Activated naive CD4-positive, alpha-beta T cell treated with anti-CD3 and anti-CD28 coated beads, Interleukin-2, amount 50 U/mL, for 72 hours (primary cell): ENCODE measurements at places on chromosomes 7 and 10. TPM values are rescaled to one million over a fixed set of nuclear protein-coding genes. Genes with fewer than 3 reads are reported as not detected.

- DNase-seq, result no peak
Measured at GRCh38 chr7:27453702-27454405, 208.8 kb downstream of the HIBADH start.

- DNase-seq, result no peak
Measured at GRCh38 chr10:44576702-44577191, 191.8 kb upstream of the CXCL12 start.

DNA sequence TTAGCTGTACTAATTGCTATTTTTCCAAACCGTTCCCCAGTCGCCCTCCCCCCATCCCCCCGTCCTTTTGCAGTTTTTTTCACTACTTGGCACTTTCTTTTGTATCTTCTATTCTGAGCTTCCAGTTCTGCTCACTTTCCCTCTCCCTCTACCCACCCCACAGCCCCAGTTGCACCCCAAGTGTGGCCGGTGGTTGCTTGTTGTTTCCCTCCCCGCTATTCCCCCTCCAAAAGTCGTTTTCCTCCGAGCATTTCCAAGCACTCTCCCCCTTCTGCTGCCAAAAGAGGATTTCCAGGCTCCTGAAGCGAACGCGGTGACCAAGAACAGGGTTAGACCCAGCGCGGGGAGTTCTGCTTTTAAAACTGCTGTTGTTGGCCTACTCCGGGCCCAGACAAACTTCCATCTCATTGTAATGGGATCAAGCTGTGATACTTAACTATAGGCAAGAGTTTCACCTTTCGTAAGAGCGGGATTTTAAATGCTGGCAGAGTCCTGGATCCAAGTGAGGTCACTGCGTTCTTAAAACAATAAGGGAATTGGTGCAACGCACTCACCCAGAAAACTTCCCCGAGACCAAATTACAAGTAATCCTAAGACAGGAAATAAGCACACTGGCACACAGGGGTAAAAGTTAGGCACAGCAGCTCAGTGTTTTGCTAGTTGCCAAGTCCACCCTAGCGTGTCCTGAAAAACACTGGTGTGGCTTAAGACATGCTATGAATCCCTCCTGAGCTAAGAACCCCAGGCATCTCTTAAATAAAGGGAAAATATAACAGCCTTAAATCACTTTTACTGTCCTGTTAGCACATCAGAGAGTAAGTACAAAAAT, 1.5 kb upstream of the RGS10 start:
- DNase-seq, result no peak

DNA sequence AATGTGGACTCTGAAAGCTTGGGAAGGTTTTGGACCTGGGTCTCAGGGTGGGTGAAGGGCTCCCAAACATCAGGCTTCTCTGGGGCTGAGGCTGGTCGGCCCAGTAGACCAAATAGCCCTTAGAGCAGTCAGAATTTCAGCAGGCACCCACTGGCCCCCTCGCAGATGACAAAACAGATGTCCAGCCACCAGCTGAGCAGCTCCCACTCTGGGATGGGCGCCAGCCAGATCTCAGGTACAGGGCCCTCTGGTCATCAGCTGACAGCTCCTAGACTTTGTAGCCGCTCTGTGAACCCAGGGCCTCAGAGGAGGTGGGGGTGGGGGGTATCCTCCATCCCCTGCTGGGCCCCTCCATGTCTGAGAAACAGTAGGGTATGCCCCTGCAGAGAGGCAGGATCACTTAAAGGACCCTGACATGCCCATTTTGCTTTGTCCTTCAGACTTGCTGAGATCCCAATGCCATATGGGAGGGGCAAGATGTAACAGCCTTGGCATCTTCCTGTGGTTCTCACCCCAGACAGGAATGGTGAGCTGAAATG, 26.5 kb downstream of the HSPA12A start:
- DNase-seq, result no peak

DNA sequence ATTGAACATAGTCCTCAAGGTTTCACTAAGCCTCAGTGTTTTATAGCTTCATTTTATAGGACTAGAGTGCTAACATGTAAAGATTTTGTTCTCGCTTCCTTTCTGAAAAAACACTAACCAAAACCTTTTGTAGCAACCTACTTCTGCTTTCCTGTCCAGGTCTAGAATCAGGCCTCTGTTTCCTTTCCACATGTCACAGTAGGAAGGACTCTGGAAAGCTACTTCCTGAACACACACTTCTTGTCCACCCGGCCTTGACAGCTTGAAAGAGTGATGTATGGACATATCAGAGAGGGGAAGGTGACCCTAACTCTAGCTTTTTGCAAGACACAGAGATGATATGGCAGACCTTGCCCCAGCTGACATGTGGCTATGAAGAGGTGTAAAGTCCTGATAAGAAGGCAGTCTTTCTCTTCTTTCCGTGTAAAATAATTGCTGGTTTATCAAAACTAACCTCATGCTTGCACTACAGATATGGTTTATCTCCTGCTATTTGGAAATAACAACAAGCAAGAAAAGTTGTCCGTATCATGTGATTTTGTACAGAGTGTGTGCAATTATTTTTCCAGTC, 175.4 kb downstream of the SKAP2 start:
- no peak for DNase-seq

GRCh38 chr10:6504296-6504695, 75.8 kb downstream of the PRKCQ start:
- DNase-seq, result no peak

The FAM180A gene
- total RNA-seq, result not detected

The SLC13A4 gene
- not detected for total RNA-seq

The C10orf88 gene
- total RNA-seq, result 12.2 TPM

The ZSCAN25 gene
- total RNA-seq, result 31.8 TPM

The BTBD16 gene
- not detected for total RNA-seq
